Neural progenitor cell (in vitro differentiated cells): ENCODE measurements at places on chromosomes 1 and 21.

DNA sequence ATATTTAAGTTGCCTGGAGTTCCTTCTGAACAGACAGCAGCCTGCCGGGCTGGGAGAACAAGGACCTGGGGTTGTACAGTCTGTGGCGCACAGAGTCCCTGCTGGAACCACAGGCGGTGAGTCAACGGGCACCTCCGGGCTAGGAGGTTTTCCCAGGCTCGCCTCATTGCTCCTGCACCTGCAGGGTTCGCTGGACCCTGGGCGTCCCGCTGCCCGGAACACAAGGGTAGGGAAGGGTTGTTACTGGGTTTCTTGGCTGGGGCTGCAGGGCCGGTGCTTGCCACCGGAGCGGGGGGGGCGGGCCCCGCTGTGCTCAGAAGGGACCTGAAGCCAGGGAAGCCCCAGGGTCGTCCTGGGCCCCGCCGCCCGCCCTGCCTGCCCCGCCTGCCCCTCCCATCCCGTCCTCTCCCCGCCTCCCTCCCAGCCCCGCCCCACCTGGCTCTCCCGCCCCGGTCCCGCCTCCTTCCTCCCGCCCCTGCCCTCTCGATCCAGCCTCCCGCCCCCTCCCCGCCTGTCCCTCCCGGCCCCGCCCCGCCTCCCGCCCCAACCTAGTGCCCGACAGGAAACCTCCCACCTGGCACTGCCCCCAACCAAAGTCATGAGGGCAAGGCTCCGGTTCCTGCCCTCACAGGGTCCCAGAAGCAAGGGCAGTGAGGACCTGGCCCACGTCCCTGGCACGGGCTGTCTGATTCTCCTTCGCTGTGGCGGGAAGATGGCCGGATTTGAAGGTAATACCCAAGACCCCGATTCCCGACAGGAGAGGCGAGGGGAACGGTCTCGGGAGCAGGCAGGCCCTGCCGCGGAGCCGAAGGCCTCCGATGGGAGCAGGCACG lies 6.8 kb downstream of the JMJD4 start:
- peak; percentile 89 for DNase-seq

DNA sequence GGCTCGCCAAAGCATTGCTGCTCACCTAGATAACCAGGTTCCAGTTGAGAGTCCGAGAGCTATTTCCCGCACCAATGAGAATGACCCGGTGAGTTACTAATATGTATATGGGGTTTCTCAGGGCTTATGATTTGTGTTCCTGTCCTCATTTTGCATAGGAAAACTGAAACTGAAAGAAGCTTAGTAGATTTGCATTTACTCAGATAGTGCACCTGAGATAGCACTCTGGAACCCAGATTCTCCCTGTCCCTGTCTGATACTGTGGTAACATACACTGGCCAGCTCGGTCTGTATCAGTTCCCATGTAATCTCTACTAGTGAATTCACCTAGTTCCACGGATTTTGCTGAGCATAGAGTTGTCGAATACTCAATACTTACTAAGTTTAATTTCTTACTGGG lies 28.1 kb downstream of the DAP3 start:
- no peak for DNase-seq

DNA sequence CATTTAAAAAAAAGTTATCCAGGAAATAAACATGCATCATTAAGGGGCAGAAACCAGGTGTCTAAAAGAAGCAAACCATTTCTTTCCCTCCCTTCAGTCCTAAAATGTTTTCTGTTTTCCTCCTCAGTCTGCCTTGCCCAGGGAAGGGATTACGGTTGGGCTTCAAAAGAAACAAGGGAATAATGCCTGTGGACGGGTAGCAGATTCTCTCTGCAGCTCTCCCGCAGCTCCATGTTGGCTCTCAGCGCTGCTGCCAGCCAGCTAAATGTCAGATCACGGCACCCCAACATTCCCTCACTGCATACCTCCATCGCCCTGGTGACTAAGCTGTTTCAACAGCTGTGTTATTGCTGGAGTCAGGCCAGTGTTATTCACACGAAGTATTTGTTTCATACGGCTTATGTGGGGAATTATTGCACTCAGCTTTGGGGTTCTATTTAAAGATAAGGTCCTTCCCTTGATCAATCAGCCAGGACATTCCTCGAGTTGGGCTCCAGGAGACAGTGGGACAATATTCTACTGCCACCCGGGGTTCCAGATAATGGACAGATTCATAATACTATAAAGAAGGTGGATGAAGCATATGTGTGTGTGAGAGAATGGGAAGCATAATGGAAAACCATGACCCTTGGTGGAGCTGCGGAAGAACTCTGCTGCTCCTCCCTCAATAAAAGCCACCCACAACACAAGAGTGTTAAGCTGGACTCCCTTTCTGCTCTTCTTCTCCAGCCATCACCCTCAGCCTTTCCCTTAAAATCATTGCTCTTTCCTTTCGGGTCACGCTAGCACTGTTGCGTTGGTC lies 58.2 kb downstream of the WLS start:
- DNase-seq, result peak; percentile 79

- no peak for DNase-seq
Observed at GRCh38 chr1:245263529-245264095, 108.8 kb downstream of the KIF26B start.

- DNase-seq, result peak; percentile 35
Observed at GRCh38 chr1:108200687-108201051, 526 bp upstream of the SLC25A24 start.

GRCh38 chr1:89719502-89720306 lies 86.8 kb downstream of the LRRC8C start:
- peak; percentile 50 for DNase-seq

GRCh38 chr1:26689504-26689903 lies 6.3 kb upstream of the ARID1A start:
- no peak for DNase-seq

GRCh38 chr1:53644909-53645689 lies 93.9 kb downstream of the GLIS1 start:
- DNase-seq, result no peak

DNA sequence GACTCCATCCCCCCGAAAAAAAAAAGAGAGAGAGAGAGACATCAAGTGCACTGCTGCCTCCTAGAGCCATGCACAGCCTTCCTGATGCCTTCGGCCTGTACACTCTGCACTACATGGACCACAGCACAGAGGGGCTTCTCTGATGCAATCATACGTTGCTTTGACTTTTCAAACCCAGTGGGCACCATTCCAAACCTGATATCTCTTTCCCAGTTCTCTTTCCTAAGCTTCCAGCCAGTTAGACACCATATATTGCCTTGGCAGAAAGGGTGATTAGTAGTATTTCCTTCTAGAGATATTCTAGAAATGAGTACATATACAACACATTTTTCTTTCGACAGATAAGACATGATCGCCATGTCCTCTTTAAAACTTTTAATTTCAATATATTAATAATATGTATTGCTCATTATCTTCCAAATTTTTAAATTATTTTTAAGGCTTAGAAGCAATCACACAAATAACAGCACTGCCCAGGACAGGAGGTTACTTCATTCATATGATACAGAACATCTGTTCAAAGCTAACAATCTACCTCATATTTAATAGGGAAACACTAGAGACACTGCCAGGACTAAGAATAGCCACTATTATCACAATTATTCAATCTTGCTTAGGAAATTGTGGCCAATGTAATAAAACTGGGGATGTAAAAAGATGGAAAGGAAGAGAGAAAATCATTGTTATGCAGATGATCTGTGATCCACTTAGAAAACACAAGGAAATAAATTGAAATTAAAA lies 9.9 kb downstream of the CLCA1 start:
- no peak for DNase-seq

DNA sequence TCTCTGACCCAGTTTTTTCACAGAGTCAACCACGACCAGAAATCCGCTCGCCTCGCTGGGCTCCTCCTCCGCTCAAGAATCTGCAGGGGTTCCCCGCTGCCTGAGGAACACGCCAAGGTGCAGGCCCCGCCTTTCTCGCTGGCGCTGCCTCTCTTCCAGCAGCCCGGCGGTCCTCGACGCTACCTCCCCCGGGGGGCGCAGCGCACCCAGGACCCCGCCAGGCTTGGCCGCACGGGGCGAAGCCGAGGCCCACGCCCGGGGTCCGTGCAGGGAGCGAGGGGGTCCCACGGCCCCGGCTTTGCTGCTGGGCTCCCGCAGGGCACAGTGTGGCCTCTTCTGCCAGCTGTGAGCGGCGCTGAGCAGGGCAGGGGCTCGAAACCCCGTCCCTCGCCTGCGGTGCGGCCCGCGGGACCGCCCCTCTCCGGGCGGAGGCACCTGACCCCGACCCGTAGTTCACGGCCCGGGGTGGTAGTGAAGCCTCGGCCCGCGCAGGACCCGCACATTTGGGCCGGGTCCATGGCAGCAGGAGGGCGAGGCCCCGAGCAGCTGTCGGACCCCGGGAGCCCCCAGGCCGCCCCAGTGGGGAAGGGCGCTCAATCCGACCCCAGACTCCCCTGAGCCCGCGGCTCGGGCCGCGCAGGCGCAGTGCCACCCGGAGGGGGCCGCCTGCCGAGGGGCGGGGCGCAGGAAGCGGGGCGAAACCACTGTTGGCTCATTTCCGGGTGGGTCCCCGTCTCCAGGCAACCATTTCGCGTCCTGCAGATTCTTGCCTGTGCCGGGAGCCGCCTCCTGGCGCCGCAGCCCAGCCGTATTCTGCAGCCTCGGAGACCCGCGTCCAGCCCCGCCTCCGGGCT lies 10.0 kb upstream of the MMEL1 start:
- peak; percentile 97 for DNase-seq

- no peak for DNase-seq
Observed at GRCh38 chr1:226678701-226679100, 60.4 kb downstream of the ITPKB start.

- DNase-seq, result peak; percentile 82
Observed at GRCh38 chr21:45542242-45542666, at the start of gene SLC19A1. SLC19A1 (minus strand) TSS chr21:45542440; CDS start chr21:45537959, 4,481 bp downstream.

DNA sequence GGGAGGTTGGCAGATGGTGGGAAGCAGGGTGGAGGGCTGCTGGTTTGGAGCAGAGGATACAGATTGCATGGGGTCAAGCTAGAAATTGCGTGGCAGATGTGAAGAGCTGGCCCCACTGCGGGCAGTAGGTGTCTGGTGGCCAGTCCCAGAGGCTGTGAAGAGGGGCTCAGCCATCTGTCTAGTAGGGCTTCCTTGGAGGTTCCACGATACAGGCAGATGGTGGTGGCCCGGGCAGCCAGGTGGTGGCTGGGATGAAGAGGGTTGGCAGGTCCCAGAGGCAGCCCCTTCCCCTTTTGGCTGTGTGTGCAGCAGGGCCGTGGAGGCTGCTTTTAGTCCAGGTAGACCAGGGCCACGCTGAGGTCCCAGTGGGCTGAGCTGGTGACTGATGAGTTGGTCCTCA lies 16.6 kb downstream of the PSEN2 start:
- no peak for DNase-seq

GRCh38 chr21:25171438-25171837 lies 435.8 kb downstream of the MRPL39 start:
- DNase-seq, result no peak

DNA sequence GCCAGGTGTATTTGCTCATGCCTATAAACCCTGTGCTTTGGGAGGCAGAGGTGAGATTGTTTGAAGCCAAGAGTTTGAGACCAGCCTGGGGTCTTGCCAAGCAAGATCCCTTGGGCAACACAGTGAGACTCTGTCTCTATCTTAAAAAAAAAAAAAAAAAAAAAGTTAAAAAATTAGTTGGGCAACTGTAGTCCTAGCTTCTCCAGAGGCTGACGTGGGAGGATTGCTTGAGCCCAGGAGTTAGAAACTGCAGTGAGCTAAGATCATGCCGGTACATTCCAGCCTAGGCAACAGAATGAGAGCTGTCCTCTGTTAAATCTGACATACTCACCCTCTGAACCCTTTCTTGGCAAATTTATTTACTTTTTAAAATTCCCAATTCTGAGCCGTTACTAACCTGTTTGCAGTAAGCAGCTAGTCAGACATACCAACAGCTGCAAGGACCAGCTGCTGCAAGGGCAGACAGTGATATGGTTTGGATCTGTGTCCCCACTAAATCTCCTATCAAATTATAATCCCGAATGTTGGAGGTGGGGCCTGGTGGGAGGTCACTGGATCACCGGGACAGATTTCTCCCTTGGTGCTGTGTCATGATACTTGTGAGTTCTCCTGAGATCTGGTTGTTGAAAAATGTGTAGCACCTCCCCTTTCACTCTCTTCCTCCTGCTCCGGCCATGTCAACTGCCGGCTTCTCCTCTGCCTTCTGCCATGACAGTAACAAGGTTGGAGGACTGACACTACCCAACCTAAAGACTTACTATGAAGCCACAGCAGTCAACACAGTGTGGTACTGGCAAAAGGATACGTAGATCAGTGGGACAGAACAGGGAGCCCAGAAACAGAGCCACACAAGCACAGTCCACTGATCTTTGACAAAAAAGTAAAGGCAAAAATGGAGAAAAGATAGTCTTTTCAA lies 10.6 kb downstream of the PARP1 start:
- no peak for DNase-seq

DNA sequence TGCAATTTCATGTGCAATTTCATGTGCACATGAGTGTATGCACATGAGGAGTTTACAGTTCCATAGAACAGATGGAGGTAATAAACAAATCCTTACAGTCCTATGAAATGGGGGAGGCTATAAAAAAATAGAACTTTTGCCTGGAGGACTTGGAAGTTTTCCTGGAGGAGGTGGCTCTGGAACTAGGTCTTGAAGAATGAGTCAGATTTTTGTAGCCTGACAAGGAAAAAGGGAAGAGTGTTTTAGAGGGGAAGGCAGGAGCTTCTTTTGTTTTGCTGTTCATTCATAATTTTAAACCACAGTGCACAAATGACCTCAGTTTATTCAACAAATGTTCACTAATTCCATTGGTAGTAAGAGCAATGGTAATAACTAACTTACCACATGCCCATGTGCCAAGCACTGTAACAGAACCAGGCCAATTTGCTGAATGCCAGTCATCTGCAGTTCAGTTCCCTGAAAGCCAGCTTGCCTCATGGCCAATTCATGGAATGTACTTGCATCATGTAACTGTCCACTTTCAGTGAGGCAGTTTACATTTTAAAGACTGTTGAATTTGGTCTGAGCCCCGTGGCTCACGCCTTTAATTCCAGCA lies 2.7 kb downstream of the DIO1 start:
- DNase-seq, result no peak

GRCh38 chr1:32859915-32860314 lies 10.8 kb downstream of the FNDC5 start:
- no peak for DNase-seq

GRCh38 chr1:52631759-52632331 lies 1.1 kb upstream of the SHISAL2A start:
- no peak for DNase-seq

- DNase-seq, result peak; percentile 37
Observed at GRCh38 chr21:29582855-29583254, 284.1 kb downstream of the BACH1 start.

GRCh38 chr21:35048706-35049617 lies at the start of gene RUNX1:
RUNX1 (minus strand) TSS chr21:35049302.
- no peak for DNase-seq

DNA sequence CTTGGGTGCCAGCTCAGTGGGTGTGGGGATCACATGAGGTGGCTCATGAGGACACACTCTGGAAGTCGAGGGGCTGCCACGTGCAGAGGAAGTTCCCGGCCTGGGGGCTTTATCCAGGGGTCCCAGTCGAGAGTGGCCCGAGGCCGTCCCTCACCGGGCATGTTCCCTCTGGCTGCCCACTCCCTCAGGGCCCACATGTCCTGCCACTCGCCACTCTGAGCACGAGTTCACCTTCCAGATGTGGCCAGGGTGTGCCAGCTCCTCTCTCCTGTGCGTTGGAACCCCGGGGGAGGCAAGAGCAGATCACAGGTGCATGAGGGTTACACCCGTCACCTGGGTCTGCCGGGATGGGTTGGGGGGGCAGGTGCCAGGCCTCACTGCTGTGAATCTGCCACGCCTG lies 14.6 kb downstream of the TMEM201 start:
- no peak for DNase-seq
